Vein endothelial cell (primary cell): ENCODE measurements at places on chromosomes 16 and 17. TPM values are rescaled to one million over a fixed set of nuclear protein-coding genes. Genes with fewer than 3 reads are reported as not detected.

The NDE1 gene
- 42.1 and 49.6 TPM in 2 replicates for total RNA-seq

The NPW gene
- total RNA-seq = 0.98 and 1.1 TPM in 2 replicates

The C17orf100 gene
- total RNA-seq = 0.33 and 0.67 TPM in 2 replicates

The KRTAP4-9 gene
- not detected in 2 replicates for total RNA-seq

The ITGAL gene
- not detected in 2 replicates for total RNA-seq

The SLC13A2 gene
- not detected in 2 replicates for total RNA-seq

The GUCY2D gene
- not detected in 2 replicates for total RNA-seq
